Left kidney (tissue), 8 donors: ENCODE measurements at places on chromosomes 16 and 17. TPM values are rescaled to one million over a fixed set of nuclear protein-coding genes. Genes with fewer than 3 reads are reported as not detected.

- no peak for DNase-seq
Observed at GRCh38 chr17:44071772-44072171, 1.2 kb downstream of the G6PC3 start.

GALNS gene
- polyA plus RNA-seq: 22.2 TPM

ADORA2B gene
- 4.6 TPM for polyA plus RNA-seq

DNA sequence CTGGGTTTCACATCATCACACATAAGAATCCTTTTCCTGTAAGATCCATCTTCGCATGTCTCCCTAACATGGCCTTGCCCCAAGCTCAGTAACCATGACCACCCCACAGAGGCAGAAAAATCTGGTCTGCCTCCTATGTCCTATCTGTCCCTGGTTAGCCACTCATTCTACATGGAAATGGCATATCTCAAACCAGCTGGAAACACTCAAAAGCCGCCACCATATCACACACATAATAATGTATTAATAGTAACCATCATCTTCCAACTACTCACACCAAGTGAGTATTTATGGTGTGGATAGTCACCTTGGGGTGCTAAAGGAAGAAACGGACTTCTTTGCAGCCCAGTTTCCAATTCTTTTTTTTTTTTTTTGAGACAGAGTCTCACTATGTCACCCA, 11.4 kb downstream of the FAM117A start:
- no peak for DNase-seq

DNA sequence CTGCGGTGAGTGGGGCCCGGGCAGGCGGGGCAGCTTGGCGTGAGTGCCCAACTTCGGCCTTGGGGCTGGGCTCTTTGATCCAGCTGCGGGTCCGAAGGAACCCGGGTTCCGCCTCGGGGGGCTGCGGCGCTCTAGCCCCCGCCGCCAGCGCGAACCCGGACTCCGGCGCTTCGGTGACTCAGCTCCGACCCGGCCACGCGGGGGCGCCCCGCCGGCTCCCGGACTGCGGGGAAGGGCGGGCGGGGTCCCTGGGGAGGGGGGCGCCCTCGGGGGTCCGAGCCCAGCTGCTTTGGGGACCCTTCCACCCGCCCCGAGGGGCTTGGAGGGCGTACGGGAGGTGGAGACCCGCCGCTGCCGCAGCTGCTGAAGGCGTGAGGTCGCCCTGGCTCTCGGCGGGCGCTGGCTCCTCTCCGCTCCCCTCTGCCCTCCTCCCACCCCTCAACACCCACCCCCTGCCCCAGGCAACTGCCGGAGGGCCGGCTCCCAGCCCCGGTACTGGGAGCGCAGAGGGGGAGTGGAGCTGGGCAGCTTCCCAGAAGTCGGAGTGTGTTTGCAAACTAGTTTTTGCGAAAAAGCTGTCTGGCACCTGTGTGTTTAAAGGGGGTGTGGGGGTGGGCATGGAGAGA, 516 bp downstream of the CPNE2 start:
- DNase-seq: no peak

- no peak for DNase-seq
Observed at GRCh38 chr16:85126394-85126704, 14.1 kb upstream of the CIBAR2 start.

- no peak for DNase-seq
Observed at GRCh38 chr17:77370586-77370985, 229.8 kb downstream of the SEC14L1 start.

- DNase-seq: no peak
Observed at GRCh38 chr16:84380405-84380804, 12.1 kb downstream of the ATP2C2 start.

GRCh38 chr17:58492238-58493121, 4.3 kb upstream of the HSF5 start:
- DNase-seq: no peak

HAP1 gene
- 1.3 TPM for polyA plus RNA-seq

DNA sequence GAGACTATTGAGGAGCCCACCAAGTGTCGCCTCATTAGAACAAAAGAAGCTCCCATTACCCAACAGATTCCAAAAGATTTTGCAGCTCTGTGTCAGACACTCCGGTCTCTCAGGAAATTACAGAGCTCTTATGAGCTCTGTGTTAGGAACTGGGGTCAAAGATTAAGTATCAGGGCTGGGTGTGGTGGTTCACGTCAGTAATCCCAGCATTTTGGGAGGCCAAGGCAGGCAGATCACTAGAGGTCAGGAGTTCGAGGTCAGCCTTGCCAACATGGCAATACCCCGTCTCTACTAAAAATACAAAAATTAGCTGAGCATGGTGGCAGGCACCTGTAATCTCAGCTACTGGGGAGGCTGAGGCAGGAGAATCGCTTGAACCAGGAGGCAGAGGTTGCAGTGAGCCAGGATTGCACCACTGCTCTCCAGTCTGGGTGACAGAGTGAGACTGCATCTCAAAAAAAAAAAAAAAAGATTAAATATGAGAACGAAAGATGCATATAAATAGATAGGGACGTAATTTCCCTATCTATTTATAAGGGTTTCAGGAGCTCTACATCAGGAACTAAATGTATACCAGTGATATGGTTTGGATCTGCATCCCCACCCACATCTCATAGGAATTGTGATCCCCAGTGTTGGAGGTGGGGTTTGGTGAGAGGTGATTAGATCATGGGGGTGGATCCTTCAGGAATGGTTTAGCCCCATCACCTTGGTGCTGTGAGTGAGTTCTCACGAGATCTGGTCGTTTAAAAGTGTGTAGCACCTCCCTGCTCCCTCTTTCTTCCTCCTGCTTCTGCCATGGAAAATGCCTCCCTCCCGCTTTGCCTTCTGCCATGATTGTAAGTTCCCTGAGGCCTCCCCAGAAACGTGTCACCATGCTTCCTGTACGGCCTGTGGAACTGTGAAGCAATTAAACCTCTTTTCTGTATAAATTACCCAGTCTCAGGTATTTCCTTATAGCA, 111.4 kb downstream of the PRKCA start:
- no peak for DNase-seq

DNA sequence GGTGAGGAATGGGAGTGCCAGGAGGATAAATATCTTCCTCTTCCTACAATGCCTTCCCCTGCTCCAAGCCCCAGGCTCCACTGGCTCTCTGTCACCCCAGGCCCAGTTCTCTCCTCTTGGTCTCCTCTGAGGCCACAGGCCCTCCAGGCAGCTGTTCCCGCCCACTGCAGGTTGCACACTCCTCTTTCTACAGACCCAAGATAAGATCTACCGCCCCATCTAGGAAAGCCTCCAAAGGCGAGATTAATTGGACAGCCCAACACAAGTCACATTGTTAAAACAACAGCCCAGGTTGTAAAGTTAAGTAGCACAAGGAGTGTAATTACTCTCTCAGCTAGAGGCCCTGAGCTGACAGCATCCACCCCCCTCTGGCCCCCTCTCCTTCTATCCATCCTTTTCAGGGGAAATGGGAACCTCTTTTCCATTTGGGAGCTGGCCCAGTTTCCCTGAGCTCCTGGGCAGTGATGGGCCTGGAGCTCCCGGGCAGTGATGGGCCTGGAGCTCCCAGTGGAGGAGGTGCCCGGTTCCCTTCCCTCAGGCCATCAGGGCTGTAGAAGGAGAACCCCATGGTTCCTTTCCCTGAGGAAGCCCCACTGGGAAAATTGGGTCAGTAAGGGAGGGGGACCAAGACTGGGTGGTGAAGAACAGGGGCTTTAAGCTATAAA, 7.3 kb downstream of the DLX4 start:
- DNase-seq: peak; percentile 52

ZNF597 gene
- 4.6 TPM for polyA plus RNA-seq

- DNase-seq: no peak
Observed at GRCh38 chr16:47213761-47214440, 70.2 kb upstream of the NETO2 start.

GRCh38 chr17:12406623-12407215, 259.0 kb upstream of the MYOCD start:
- no peak for DNase-seq

DNA sequence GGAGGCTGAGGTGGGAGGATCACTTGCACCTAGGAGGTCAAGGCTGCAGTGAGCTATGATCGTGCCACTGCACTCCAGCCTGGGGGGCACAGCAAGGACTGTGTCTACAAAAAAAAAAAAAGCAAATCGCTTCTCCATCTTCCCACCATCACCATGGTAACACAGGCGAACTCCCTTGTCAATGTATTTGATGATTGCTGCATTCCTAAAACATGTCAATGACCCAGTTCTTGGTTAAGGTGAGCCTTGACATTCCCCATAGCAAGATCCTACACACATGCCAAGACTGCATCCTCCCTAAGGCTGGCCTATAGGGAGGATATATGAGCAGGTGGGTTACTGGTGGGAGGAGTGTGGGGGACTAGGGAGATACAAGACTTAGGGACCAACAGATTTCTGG, 12.2 kb downstream of the CNTNAP1 start:
- DNase-seq: no peak

DNA sequence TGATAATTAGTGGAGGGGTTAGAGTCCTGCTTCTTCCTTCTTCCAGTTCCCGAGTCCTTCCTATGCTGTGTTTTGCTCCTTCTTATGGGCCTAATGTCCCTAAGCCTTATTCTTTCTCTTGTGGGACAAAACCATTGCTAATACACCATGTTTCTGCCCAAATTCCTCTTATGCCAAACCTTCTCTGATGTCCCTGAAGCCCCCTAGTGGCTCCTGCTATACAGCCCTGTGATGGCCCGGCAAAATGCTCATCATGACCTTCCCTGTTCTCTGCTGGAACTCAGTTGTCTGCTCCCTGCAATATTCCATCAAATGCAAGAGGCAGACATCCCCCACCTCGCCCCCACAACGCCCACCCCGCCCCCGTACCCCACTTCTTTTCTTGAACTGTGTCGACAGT, 171.6 kb downstream of the CDH11 start:
- DNase-seq: no peak

GRCh38 chr17:8503807-8504206, 68.1 kb downstream of the NDEL1 start:
- no peak for DNase-seq

DNA sequence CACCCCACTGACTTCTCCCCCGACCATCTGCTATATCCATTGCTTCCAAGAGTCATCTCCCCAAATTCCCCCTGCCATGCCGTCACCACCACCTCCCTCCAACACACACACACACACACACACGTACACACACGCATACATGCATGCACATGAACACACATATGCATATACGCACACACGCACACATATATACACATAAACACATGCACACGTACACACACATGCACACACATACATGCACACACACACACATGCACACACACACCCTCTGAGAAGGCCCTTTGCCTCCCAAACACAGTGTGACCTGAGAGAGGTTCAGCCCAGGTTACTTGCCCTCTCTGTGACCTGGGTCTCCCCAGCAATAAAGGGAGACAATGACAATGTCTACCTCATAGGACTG, 95.1 kb downstream of the ZNF423 start:
- no peak for DNase-seq

- DNase-seq: no peak
Observed at GRCh38 chr16:88456356-88457292, 3.5 kb downstream of the ZFPM1 start.

GRCh38 chr16:50822671-50823070, 80.8 kb downstream of the CYLD start:
- DNase-seq: no peak

GRCh38 chr17:65060631-65061254, 4.2 kb upstream of the GNA13 start:
- DNase-seq: no peak

- DNase-seq: peak; percentile 75
Observed at GRCh38 chr17:54900457-54901229, at the start of gene TOM1L1. Gene TOM1L1, plus strand, starts transcription at chr17:54900852. Its CDS starts 14 bp downstream, at chr17:54900866.

DNA sequence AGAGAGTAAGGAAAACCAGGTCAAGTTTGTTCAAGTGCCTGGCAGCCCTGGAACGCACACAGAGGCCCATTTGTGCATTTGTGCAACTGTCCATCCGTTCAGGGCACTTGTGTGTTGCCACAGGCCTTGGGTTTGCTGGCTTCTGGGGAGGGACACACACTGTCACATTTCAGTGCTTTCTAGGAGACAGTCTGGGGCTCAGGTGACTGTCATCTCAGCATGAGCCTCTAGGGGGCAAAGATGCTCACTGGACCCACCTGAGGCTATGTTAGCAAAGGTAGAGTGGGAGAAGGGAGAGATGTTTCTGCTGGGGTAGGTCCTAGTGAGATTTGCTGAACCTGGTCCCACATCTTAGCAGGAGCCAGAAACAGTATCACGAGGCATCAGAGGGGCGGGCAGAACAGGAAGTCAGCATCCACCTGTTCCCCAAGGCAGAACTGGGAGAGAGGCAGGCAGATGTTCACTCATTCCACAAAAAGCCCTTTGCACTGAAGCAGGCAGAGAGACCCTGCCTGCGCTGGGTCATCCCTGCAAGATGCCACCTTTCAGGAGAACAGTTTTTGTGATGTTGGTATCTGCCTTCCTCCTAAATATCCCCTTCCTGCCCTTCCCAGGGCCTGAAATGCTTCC, 48.5 kb downstream of the RAI1 start:
- no peak for DNase-seq

- DNase-seq: no peak
Observed at GRCh38 chr16:88424587-88425235, 28.4 kb upstream of the ZFPM1 start.

- DNase-seq: no peak
Observed at GRCh38 chr16:64051824-64052223, 1070.0 kb downstream of the CDH11 start.

GRCh38 chr16:89090669-89091426, 2.8 kb upstream of the ACSF3 start:
- no peak for DNase-seq

RNF227 gene
- polyA plus RNA-seq: 4.5 TPM

CACNG1 gene
- not detected for polyA plus RNA-seq

CCL16 gene
- polyA plus RNA-seq: 0.20 TPM

GAST gene
- not detected for polyA plus RNA-seq

GRCh38 chr17:74119049-74119580, 84.4 kb upstream of the RPL38 start:
- no peak for DNase-seq

GRCh38 chr16:31505483-31505882, 2.7 kb downstream of the RUSF1 start:
- DNase-seq: no peak

GRCh38 chr16:3716831-3717234, 491 bp downstream of the TRAP1 start:
- peak; percentile 6 for DNase-seq

GRCh38 chr16:5446623-5447240, 349.1 kb upstream of the EEF2KMT start:
- DNase-seq: no peak

HOXB7 gene
- polyA plus RNA-seq: 39.8 TPM

SLC25A11 gene
- 65.3 TPM for polyA plus RNA-seq
